ENCODE measurements at places on chromosomes 7 and 10.

DNA sequence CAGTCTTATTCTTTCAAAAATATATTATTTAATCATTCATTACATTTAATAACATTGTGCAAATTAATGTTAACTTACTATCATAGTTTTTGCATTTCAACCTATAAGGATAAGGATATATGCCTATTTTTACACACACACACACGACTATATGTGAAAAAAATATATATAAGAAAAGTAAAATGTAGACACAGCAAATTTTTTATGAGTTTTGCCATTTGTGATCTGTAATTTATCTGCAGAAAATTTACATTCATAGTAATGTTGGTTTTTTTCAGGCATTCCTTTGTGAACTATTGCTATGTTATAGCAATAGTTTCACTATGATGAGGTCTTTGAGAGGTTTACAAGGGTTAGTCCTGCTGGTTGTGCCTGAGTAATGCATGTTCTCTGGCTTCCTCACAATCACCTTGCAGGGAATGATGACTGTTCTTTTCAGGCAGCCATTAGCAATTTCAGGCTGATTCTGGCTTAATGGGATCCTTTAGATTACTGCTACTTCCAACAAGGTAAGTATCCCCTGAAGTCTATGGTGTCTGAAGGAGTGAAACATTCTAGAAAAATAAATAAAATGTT is 183.7 kb upstream of the CDK1 start:
- DNase-seq = no peak

- peak; percentile 36 for DNase-seq
Measured at GRCh38 chr7:142583446-142583845, 165.8 kb upstream of the PRSS1 start.

DNA sequence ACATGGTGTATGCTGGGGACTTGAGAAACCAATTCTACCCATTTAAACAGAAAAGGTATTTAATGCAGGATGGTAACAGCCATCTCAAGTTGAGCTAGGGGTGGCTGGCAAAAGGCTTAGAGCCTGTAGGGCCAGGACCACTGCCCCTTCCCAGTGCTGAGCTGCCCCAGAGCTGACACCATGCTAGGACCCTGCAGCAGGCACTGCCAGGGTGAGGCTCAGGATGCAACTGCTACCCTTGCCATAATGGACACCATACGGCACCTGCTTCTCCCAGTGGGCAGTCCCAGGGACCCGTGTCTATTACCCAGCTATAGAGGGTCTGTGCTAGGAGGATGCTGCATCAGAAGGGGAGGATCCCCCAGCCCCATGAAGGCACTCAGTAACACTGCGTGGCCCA is 160.7 kb upstream of the ADCY1 start:
- no peak for DNase-seq

- peak; percentile 44 for DNase-seq
Measured at GRCh38 chr7:149791-150636, 42.4 kb upstream of the FAM20C start.

GRCh38 chr7:88150033-88150432 is 69.8 kb downstream of the SRI start:
- no peak for DNase-seq

DNA sequence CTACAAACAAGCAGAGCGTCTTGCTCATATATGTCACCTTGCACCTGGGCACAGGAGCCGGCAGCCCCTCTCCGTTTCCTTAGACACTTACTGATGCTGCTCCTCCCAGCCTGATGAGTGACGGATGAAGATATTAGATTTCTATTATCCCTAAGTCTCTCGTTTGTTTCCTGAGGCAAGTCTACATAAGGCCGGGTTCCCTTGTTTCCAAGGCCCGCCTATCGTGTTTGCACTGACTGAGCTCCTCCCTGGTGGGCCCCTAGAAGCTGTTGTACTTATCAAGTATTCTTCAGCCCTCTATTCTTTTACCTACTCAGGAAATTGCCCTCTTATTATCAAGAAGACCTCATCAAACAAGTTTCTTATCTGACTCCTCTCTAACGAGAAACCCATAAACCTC is 18.5 kb downstream of the SH3PXD2A start:
- DNase-seq = no peak

DNA sequence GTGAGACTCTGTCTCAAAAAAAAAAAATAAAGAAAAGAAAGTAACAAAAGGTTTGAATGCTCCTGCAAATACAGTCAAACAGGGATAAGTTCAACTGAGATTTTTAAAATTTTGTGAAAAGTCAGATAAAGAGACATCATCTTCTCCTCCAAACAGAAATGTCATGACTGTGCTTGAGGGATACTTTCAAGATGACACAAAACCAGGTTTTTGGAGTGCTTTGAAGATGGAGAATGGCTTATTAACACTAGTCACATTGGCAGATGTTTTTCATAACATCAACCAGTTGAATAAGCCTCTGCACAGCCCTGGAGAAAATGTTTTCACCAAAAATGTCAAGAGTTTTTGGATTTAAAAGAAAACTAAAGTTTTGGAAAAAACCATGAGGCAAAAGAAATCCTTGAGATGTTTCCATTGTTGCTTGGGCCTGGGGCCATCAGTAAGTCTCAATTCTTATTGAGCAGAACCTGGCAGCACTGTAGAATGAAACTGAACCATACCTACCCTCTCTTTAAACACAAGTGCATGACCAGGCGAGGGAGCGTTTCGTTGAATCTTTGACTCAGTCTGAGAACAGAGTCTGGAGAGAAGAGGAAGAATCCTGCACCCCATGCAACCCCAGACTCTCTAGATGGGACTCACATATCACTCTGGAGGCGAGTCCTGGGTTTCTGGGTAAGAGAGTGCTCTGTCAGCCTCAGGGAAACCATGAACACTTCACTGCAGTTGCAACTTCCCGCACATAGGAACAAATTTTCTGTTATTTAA is 37.4 kb upstream of the PRKCQ start:
- DNase-seq = no peak

DNA sequence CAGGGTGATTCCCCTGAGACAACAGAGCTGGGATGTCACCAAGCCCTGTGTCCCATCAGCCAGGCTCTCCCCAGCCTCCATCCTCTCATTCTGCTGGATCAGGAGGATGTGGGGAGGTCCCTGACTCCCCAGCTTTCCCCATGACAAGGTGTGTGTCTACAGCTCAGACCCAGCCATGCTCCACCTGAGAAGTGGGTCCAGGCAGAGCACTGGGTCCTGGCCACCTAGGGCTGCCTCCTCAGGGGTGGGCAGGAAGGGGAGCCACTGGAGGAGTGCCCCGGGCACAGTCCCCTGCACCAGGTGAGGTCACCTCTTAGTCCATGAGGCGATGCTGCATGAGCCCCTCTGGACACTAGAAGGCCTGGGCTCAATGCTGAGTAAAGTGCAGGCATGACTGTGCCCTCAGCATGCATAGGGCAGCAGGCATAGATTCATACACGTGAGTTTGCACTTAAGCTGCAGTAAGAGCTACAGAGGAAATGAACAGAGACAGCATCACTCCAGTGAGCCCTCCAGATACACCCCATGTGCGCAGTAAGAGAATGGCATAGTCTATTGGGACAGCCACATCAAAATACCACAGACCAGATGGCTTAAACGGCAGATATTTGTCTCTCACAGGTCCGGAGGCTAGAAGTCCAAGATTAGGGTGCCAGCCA is 48.3 kb downstream of the ALOX5 start:
- DNase-seq = no peak

DNA sequence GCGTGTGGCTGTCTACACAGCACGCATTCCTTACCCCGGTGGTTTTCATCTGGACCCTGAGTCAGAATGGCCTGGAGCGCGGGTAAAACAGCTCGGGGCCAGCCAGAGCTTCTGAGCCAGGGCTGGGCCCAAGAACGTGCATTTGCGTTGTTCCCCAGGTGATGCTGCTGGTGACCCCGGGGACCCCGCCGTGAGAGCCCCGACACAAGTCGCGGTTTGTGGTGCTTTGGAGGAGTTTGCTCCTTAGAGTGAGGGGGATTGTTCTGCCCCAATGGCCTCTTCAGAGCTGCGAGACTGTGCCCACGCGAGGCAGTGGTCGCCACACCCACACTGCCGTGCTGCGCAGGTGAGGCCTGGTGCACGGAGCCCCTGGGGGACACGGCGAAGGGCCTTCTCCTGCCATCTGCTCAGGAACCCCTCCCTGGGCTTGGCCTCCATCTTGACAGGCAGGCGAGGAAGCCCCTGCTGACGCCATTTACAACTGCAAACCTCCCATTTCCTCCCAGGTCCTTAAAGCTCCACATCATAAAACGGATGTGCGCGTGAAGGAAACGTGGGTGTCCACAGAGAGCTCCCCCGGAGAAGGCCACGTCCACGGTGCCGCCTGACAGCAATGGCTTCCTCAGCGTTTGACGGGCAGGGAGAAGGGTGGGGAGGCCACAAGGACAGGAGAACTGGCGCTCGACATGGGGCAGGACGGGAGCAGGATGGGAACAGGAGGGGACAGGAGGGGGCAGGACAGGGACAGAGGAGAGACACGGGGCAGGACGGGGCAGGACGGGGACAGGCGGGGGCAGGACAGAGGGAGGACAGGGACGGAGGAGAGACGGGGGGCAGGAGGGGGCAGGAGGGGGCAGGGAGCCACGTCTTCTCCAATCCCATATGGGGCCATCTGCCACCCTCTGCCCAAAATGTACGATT is 477.2 kb downstream of the DNAJB6 start:
- DNase-seq = no peak

GRCh38 chr10:80493522-80494051 is 39.5 kb downstream of the TSPAN14 start:
- DNase-seq = no peak

DNA sequence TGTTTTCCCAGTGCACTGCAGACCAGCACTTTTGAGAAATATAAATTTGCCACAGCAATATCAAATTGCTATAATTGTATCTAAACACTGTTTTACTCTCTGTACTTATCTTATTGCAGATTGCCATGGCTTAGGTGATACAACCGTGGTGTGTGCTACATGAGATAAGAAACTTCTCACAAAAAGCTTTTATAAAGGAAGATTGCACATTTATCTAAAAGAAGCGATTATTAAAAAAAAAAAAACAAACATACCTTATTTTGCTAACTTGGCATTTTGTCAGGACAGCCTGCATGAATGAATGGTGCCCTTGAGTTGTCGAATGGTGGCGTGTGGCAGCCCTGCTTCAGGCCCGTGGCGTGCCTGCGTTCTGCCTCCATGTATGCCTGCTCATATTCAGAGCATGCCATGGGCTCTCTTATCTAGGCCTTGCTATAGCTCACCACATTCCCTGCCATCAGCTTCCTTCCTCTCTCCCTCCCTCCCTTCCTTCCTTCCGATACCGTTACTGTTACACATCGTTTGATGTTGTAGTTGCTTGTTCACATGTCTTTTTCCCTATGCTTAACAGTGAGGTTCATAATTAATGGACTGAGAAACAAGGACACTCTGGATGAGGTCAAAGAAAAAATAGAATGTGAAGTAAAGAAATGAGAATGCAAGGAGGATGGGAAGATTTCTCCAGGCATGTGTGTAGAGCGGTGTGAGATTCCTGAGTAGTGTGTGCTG is 34.9 kb downstream of the PRKAR2B start:
- no peak for DNase-seq

- DNase-seq = no peak
Measured at GRCh38 chr7:121175826-121176225, 153.0 kb upstream of the WNT16 start.

- DNase-seq = no peak
Measured at GRCh38 chr10:49050906-49051305, 64.4 kb downstream of the VSTM4 start.

- DNase-seq = no peak
Measured at GRCh38 chr7:2723138-2723850, 35.3 kb downstream of the AMZ1 start.
